ENCODE measurements at places on chromosomes 11 and 22. TPM values are rescaled to one million over a fixed set of nuclear protein-coding genes. Genes with fewer than 3 reads are reported as not detected.
A peak's percentile ranks its signal among the peaks of the same experiment; 100 is the strongest.

- DNase-seq, result no peak
Measured at GRCh38 chr11:126146454-126147192, 64.8 kb downstream of the RPUSD4 start.

GRCh38 chr11:1326435-1327063 is 17.1 kb upstream of the TOLLIP start:
- DNase-seq, result no peak

DNA sequence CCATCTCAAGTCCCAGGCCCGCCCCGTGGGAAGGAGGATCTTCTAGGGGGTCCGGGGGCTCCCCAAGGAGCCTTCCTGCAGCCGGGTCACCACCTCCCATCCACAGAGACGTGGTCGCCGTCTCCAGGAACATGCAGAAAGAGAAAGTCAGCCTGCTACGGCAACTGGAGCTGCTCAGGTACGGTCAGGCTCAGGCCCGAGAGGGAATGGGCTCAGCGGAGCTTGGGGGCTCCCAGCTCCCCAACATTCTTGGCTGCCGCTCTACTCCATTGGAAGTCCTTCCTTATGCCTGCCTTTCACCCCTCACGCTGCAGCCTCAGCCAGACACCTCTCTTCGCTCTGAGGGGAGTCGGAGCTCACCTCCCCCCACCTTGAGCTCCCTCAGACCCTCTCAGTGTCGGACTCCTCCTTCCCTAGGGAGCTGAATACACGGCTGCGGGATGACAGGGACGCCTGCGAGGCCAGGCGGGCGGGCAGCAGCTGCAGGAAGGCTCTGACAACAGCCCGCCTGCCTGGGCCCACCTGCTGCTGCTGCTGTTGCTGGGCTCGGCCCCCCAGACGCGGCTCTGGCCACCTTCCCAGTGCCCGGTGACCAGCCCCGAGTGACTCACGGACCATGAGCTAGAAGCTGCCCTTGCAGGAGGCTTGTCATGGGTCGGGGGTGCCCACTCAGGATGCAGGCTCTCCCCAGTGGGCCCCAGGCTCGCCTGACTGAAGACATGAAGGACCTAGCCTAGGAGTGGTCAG is 1.5 kb upstream of the CD151 start:
- no peak for DNase-seq

GRCh38 chr22:25169278-25170031 is 30.2 kb upstream of the CRYBB3 start:
- DNase-seq, result peak; percentile 83

GRCh38 chr11:110772863-110773262 is 60.6 kb upstream of the ARHGAP20 start:
- no peak for DNase-seq

DNA sequence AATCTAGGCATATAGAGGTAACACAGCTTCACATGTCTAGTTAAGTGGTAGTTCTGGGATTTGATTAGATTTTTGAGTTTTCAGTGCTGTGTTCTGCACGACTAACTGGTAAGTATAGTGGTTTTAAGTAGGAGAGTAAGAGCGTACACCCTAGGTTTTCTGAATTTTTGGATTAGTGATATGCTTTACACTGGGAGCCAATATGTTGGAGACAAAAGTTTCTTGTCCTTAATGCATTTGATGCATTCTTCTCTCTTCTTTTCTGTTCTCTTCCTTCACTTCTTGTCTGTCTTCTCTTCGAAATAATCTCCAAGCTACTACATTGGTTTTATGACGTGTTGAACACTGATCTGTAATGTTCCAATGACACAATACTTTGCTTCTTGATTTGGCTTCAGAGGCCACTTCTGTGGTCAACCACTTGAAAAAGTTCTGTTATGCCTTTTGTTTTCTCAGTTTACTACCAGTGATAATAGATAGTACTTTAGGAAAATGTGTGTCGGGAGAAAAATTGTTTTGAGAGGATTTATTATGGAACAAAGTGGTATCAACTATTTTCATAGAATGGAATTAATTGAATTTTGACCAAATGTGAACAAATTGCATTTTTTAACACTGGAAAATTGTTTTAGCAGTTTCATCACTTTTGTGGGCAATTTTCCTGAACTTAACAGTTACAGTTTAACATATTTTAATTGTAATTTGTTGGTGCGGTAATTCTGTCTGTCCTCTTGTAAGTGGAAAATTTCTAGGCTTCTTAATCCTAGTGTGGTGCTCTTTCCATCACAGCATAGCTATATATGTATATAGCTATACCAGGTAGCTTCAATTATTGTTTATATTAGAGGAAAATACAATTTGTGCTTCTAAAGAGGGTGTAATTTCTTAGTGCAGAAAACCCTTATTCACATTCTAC is 2.6 kb downstream of the PDE3B start:
- DNase-seq, result no peak

- DNase-seq, result no peak
Measured at GRCh38 chr11:64027651-64028397, 7.9 kb upstream of the FLRT1 start.

- no peak for DNase-seq
Measured at GRCh38 chr11:42593441-42593840, 718.4 kb upstream of the API5 start.

GRCh38 chr22:37079158-37079557 is 27.6 kb downstream of the KCTD17 start:
- no peak for DNase-seq

The RAD9A gene
- 10.2 TPM for total RNA-seq

- DNase-seq, result no peak
Measured at GRCh38 chr11:117941976-117942654, 12.9 kb upstream of the TMPRSS13 start.

The PATE4 gene
- total RNA-seq, result not detected

GRCh38 chr11:82802710-82803109 is 69.0 kb upstream of the FAM181B start:
- no peak for DNase-seq

The MMP11 gene
- total RNA-seq, result 0.93 TPM

The LRRC55 gene
- not detected for total RNA-seq

DNA sequence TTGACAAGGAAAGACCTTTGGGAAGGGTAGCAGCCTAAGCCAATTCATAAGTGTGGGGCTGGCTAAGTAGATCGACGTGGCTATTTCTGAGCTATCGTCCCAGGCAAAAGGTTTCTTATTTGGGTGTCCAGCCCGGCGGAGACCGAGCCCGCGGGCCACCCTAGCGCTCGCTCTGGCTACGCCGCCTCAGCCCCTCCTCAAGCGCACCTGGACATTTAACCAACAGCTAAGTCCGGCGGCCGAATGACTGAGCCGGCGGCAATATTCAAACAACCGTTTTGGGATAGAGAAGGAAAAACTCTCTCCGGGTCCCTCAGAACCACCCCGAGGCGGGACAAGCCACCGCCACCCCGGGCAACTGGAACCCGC is 457 bp downstream of the RNF141 start:
- DNase-seq, result peak; percentile 77

The ADAMTS15 gene
- total RNA-seq, result not detected

The SOX6 gene
- 9.3 TPM for total RNA-seq

DNA sequence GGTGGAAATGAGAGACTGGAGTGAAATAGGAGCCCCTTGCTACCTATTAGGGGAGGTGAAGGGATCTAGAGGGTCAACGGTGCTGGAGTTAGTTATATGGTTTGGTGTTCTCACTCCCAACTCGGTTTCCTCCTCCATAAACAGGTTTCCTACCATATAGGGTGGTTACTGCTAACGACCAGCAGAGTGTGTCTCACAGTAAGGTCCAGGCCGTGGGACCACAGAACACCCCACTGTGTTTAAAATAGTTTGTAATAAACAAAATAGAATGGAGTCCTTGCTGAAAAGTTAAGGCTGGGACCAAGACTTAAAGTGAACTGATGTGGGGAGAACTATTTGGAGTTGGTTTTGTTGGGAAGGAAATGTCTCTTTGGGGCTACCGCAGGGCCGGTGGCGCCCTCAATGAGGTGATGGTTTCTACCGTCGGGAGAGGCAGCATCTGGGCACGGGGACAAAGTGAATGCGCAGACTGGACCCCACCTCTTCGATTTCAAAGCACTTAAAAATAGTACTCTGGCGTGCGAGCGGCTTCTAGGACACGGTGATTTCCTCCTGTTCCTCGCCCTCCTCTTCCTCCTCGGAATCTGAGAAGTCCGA is 4.5 kb downstream of the DBX1 start:
- DNase-seq, result no peak

DNA sequence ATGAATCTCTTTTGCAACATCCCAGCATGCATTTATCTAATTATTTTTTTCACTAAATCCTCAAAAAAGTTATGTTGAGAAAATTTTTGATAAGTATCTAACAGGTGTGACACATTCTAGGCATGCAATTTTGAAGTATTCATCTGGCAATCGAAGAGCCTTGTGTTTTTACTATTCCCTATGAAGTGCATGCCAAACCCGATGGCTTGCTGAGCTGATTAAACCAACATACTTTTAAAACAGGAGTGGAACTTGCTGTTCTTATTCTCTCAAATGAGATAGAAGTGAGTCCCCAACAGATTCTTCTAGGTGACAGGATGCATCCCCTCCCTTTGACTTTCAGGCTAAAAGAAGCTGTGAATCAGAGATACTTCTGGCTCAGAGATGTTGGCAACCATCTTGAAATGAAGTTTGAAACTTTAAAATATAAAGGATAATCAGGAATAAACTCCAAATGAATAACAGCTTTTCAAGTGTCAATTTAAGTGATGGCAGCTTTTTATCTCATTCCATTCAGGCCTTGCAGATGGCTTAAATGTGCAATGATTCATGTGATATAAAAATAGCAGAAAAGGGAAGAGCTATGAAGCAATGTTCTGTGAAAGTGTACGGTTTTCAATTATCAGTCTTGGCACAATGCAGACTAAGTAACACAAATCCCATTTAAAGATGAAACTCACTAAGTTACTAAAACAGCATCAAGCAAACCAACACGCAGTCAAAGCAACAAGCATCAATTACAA is 67.7 kb downstream of the APOL5 start:
- DNase-seq, result no peak

The SLC15A3 gene
- 10.8 TPM for total RNA-seq

GRCh38 chr11:37115963-37116362 is 517.9 kb upstream of the RAG2 start:
- no peak for DNase-seq

DNA sequence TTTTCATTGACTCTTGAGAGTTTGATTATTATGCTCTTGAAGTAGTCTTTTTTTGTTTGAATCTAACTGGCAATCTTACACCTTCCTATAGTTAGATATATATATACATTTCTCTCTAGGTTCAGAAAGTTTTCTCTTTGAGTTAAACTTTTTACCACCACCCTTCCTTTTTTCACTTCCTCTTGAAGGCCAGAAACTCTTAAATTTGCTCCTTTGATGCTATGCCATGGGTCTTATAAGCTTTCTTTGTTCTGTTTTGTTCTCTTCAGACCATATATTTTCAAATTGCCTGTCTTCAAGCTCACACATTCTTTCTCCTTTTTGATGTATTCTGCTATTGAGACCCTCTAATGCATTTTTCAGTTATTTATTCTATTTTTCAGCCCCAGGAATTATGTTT is 513.5 kb upstream of the CNTN5 start:
- no peak for DNase-seq

- peak; percentile 86 for DNase-seq
Measured at GRCh38 chr22:50544078-50544745, 1.5 kb upstream of the KLHDC7B start.

- DNase-seq, result no peak
Measured at GRCh38 chr11:28457481-28458065, 349.4 kb downstream of the METTL15 start.

The MPZL3 gene
- total RNA-seq, result 3.6 TPM

GRCh38 chr22:47902646-47903180 is 1140.3 kb downstream of the TBC1D22A start:
- no peak for DNase-seq

DNA sequence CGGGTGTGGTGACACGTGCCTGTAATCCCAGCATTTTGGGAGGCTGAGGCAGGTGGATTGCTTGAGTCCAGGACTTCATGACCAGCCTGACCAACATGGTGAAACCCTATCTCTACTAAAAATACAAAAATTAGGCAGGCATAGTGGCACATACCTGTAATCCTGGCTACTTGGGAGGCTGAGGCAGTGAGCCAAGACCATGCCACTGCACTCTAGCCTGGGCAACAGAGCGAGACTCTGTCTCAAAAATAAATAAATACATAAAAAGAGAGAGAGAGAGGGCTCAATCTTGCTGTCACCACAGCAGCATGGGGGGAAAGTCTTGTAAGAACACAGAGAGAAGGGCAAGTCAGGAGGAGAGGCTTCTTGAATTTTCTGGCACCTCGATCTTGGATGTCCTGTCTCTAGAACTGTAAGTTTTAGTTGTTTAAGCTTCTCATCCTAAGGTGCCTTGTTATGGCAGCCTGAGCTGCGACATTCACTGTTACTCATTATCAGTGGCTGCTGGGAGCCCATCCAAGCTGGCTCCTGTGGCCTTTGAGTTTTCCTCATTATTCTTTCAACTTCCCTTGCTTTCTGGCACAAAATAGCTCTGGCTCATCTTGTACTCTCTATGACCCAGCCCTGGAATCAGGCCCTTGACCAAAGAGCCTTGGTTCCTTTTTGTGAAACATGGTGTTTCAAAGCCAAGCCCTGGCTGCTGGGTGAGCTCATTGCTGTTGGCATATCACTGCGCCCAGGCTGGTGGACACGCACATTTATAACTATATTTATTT is 8.0 kb upstream of the PSMC3 start:
- peak; percentile 91 for DNase-seq

The ENTHD1 gene
- not detected for total RNA-seq

GRCh38 chr22:42623301-42623751 is 8.6 kb upstream of the POLDIP3 start:
- DNase-seq, result no peak

DNA sequence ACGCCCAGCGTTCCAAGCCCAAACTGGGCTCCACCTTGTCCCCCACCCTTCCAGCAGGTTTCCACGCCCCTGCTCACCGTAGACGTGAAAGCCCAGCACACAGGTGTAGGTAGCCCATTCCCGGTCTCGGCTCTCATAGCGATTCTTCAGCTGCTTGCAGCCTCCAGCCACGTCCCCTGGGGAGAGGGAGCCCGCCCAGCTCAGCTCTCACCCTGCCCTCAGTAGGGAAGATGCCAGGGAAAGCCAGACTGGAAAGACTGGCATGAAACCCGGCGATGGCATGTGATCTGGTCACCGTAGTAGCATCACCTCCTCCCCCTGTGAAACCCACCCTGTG is 1.4 kb upstream of the MTA2 start:
- DNase-seq, result no peak
